ENCODE measurements at places on chromosomes 16 and 17. TPM values are rescaled to one million over a fixed set of nuclear protein-coding genes. Genes with fewer than 3 reads are reported as not detected.

Gene EMC6
- total RNA-seq, result 24.1 TPM

Gene VWA3A
- not detected for total RNA-seq

GRCh38 chr16:53055541-53056391 lies 975 bp downstream of the CHD9 start:
- no peak for DNase-seq

DNA sequence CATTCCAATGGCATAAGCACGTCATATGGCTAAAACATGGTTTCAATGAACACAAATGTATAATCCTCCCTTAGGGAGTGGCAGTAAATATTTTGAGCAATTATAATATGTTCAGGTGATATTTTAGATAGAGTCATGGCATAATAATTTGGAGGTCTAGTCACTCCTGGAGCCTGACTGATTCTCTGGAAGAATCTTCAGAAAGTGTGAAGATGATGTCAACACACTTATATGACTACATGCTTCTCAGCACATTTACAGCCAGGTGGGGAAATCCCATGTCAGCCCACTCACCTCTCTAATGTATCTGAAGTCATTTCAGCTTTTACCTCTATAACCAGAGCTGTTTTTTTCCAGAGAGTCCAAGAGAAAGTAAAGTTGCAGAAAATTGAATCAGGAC lies 474.8 kb downstream of the SHISA9 start:
- DNase-seq, result no peak

- no peak for DNase-seq
These were observed 241.2 kb downstream of the HAPSTR1 start for GRCh38 chr16:9332574-9333148.

DNA sequence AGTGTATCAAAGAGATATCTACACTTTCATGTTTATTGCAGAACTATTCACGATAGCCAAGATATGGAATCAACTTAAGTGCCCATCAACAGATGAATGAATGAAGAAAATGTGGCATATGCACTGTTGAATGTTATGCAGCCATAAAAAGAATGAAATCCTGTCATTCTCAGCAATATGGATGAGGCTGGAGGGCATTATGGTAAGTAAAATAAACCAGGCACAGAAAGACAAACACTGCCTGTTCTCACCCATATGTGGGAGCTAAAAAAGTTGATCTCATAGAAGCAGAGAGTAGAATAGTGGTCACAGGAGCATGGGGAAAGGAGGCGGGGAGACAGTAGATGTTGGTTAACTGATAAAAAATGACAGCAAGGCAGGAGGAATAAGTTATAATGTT lies 561.8 kb downstream of the TOX3 start:
- no peak for DNase-seq

- no peak for DNase-seq
These were observed 21.9 kb downstream of the ORC6 start for GRCh38 chr16:46711106-46712058.

DNA sequence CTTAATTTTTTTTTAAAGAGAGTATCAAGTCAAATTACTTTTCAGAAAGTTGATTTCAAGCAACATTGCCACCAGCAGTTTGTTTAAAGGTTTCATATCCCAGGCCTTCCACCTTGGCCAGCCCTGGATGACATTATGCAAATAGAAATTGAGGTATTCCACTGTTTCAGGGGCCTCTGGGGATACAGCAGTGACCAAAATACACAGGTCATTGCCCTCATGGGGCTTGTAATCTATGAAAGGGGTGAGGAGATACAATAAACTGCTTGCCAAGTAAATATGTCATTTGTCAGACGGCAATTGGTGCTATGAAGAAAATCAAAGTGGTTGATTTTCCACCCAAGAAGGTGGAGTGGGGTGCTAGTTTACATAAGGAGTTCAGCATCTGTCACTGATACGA lies 37.8 kb upstream of the TMC5 start:
- DNase-seq, result no peak

GRCh38 chr16:3119701-3120408 lies 7.5 kb downstream of the ZNF205 start:
- DNase-seq, result no peak

DNA sequence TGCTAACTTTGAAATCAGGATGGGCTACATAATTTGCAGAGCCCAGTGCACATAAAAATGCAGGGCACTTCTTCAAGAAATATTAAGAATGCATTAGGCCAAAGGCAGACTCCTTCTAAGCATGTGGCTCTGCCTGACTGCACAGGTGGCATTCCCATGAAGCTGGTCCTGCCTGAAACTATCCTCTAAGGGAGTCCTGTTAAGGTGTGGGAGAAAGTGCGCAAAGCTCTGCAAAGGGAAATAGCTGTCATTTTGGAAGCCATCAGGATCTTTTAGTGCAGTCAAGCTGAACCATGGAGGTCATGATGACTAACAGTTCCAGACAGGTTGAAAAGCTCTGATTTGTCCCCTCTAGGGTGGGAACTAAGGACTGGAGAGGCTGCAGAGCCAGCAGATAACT lies 41.9 kb upstream of the CRHR1 start:
- no peak for DNase-seq

GRCh38 chr17:80948976-80949450 lies 42.6 kb upstream of the CHMP6 start:
- no peak for DNase-seq

DNA sequence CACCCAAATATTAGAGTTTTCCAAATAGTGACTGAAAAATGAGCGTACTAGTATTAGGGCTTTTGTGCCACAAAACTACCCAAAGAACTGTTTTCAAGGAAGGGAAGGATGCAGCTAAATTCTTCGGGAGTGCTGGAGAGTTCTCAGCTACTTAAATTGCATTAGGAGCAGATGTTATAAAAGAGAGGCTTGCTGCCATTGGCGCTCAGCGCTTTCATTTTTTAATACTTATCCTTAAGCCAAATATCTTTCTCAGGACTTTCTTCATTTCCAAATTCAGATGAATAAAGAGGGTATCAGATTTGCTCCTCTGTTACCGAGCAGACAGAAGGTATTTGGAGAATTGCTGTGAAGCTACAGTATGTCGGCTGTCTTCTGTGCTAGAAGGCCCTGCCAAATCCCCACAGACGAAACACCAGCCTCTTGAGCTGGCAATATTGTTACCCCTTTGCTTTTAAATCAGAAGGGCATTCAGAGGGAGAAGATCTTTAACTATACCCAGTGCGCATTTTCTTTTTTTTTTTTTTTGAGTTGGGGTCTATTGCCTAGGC lies 47.2 kb upstream of the CLEC18A start:
- no peak for DNase-seq

DNA sequence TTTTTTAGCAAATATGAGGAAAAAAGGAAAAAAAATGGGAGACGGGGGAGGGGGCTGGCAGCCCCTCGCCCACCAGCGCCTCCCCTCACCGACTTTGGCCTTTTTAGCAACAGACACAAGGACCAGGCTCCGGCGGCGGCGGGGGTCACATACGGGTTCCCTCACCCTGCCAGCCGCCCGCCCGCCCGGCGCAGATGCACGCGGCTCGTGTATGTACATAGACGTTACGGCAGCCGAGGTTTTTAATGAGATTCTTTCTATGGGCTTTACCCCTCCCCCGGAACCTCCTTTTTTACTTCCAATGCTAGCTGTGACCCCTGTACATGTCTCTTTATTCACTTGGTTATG lies 1.2 kb upstream of the TMEM88 start:
- DNase-seq, result no peak

DNA sequence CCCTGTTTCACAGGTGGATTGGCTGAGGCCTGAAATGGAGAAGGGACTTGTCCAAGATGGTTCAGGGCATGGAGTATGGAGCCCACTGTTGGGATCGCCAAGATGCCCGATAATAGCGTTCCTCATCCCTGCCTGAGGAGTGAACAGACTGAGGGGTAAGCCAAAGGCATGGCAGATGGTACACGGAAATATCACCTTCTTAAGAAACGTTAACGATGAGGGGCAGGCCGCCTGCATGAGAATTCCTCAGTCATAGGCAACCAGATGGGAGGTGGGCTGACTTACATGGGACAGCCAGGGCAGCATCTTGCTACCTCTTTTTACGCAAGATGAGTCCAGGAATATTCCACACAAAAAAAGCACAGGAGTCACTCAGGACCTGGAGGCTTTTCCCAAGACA lies 188.1 kb downstream of the CCDC182 start:
- no peak for DNase-seq

DNA sequence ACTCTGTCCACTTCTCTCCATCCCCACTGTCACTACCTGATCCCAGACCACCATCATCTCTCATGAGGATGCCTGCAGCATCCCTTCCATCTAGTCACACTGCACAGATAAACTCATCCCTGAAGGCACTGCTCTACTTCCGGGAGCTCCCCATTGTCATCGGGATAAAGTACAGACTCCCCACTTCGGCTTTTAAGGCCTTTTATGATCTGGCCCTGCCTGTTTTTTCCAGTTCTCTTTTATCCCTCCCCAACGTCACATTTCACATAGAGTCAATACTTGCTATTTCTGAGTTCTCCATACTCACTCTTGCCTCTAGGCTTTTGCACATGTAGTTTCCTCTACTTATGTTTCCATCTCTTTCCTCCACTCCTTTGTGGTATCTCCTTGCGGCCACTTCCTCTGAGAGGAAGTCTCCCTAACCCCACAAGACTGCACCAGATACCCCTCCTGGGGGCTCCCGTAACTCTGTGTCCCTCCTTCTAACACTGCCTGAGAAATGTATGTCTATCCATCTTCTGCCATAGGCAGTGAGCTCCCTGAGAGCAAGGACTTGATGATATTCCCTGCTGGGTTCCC lies 66.9 kb downstream of the COPRS start:
- no peak for DNase-seq

Data from glomerular endothelial cell (primary cell).